ENCODE measurements at places on chromosomes 16 and 17.

DNA sequence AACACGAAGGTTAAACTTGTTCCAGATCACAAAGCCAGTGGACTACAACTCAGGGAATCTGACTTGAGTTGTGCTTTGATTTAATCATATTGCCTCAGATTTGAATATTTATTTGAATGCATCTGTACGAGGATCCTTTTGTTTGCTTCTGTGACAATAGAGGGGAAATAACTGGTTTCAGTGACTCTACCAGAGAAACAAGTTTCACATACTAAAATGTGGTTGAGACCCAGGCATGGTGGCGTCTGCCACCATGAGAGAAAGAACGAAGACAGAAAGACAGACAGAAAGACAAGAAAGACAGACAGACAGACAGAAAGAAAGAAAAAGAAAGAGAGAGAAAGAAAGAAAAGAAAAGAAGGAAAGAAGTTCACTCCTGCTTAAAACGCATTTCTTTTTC, 24.0 kb downstream of the YWHAE start:
- DNase-seq, result no peak

DNA sequence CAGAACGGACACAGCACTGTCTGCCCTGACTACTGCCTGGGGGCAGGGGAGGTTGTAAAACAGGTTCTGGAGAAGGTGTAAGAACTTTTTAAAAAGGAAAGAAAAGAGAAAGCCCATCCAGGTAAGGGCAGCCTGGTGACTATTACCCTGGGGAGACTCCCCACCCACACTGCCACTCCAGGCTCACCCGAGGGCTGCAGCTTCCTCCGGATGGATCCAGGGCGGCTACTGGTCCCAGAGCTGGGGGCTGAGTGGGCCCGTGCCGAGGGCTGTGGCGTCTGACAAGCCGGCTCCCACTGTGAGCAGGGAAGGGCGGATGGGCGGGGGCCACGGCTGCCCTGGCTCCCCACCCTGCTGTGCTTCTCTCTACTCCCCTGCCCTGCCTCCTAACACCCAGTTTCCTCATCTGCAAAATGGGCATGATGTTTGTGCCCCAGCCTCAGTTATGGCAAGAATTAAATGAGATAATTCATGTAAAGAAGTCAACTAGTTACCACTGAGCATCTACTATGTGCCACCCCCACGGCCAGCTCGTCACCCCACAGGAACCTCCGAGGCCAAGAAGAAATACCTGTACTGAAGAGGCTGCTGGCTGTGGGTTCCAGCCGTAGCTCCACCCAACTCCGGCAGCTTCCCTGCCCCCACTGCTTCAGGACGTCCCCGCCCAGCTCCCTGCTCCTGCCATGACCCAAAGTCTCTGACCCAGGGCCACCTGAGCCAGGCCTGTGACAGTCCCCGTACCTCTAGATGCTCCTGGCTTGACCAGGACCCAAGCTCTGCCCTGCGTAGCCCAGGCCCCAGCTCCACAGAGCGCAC, 24.2 kb downstream of the KATNB1 start:
- DNase-seq, result no peak

GRCh38 chr16:57301126-57301817, 16.8 kb upstream of the PLLP start:
- no peak for DNase-seq

GRCh38 chr17:14098246-14098645, 28.9 kb downstream of the COX10 start:
- DNase-seq, result no peak

DNA sequence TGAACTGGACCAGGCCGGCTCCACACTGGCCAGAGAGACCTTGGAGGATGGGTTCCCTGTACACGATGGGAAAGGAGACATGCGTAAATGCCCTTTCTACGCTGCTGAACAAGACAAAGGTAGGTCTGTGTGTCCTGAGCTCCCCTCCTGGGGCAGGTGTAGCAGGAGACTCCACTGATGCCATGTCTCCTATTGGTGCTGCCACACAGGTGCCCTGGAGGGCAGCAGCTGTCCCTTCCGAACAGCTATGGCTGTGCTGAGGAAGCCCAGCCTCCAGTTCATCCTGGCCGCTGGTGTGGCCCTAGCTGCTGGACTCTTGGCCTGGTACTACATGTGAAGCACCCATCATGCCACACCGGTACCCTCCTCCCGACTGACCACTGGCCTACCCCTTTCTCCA, 29.2 kb downstream of the CDIP1 start:
- DNase-seq, result no peak

- DNase-seq, result no peak
Measured at GRCh38 chr16:28180655-28181460, 30.9 kb downstream of the XPO6 start.

DNA sequence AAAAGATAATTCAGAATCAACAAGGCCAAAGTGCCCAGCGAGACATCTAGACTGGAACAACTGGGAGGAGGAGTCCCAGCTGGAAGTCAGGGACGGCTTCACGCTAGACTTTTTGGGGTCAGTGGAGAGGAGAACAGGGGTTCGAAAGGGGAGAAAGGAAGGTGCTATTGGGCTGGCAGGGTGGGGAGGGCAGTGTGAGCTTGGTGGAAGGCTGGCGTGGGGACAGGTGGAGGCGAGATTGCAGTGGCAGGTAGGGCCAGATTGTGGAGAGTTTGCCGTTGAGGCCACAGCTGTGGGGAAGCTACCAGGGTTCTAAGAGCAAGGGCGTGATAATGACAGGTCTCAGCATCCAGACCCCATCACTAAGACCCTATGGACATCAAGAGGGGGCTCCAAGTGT, 10.5 kb downstream of the SDK2 start:
- DNase-seq, result no peak

Data from COLO829 (cell line).